ENCODE measurements at places on chromosomes 7 and 10. TPM values are rescaled to one million over a fixed set of nuclear protein-coding genes. Genes with fewer than 3 reads are reported as not detected.

The STK31 gene
- 1.1 TPM for total RNA-seq

The CYP3A4 gene
- not detected for total RNA-seq

The SNX13 gene
- total RNA-seq, result 47.0 TPM

The HACD1 gene
- total RNA-seq, result 34.3 TPM

The HABP2 gene
- 3.6 TPM for total RNA-seq

The CUZD1 gene
- 0.78 TPM for total RNA-seq

The OR2F2 gene
- total RNA-seq, result not detected

- H3K27me3 ChIP-seq, result no peaks in the 10 kb centered on the region
- peak; percentile 56 for DNase-seq
- no peaks in the 10 kb centered on the region for H3K4me1 ChIP-seq
- no peaks in the 10 kb centered on the region for H3K36me3 ChIP-seq
- no peak overlapping the region for H3K27ac ChIP-seq
These were observed 63.1 kb upstream of the DUSP5 start for GRCh38 chr10:110434489-110435096.

DNA sequence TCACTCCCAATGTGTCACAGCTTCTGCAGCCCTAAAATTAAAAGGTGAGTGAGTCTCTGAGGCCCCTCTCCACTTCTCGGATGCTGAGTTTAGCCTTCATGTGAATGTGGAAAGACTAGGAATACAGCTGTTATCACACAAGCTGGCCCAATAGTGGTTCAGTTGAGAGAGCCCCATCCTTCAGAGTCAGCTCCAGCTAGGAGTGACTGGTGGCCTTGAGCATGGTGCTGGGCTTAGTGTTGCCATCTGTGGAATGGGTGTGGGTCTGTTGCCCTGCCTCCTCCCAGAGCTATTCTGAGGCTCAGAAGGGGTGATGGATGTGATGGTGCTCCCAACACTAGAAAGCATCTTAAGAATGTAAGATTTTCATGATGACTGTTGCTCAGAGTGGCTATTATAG lies 55.8 kb downstream of the FIGNL1 start:
- no peak overlapping the region for H3K27ac ChIP-seq
- DNase-seq, result no peak
- H3K27me3 ChIP-seq, result peaks cover 8% of the 10 kb centered on the region
- no peak overlapping the region for H3K4me3 ChIP-seq

DNA sequence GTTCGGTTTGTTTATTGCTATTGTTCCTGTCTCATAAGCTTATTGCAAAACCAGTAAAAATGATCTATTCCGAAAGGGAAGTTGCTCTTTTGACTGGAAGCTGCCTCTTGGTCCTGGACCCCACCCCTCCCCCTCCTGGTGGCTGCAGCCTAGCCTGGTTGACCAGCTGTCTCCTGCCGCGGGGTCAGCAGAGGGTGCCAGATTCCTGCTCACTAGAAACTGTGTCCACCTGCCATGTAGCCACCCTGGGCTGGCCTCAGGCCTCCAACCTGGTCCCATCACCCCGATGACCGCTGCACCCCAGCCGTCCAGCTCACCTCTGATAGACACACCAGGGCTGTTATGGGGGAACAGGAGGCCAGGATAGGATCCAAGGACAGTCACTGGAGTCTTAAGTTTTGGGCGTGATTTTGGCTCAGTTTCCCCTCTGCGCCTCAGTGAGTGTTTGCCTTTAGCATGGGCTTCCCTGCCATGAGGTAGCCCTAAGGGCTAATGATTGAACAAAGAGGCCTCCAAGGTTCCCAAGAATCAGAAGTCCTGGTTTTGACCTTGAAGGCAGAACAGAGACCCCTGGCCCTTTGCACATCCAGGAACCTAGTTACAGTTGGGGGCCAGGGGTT lies 32.9 kb upstream of the SLF2 start:
- H3K36me3 ChIP-seq, result no peaks in the 10 kb centered on the region
- no peak for DNase-seq
- peaks cover 10% of the 10 kb centered on the region for H3K4me1 ChIP-seq
- H3K27me3 ChIP-seq, result peaks cover 9% of the 10 kb centered on the region
- H3K4me3 ChIP-seq, result no peak overlapping the region

DNA sequence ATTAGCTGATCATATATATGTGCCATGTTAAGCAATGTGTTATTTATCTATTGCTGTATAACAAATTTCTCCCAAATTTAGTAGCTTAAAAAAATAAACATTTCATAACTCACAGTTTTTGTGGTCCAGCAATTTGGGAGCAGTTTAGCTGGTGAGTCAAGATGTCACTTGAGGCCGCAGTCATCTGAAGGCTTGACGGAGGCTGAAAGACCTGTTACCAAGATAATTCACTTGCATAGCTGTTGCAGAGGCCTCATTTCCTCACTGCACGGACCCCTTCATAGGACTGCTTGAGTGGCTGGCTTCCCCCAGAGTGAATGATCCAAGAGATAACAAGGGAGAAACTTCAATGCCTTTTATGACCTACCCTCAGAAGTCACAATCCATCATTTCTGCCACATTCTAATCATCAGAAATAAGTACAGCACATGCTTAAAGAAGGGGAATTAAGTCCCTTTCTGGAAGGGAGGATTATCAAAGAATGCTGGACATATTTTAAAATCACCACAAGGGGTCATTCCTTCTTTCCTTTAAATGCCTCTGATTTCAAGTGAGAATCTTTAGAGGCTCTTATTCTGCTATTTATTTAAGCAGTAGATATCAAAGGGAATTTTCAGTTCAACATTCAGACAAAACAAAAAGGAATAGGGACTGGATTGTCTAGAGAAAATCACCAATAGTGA lies 10.5 kb upstream of the SRPK2 start:
- H3K27ac ChIP-seq, result no peak overlapping the region
- DNase-seq, result no peak
- H3K4me1 ChIP-seq, result no peaks in the 10 kb centered on the region
- no peak overlapping the region for H3K4me3 ChIP-seq
- H3K27me3 ChIP-seq, result no peaks in the 10 kb centered on the region

GRCh38 chr7:95027234-95027872 lies 120.0 kb downstream of the PPP1R9A start:
- H3K27me3 ChIP-seq, result no peaks in the 10 kb centered on the region
- H3K27ac ChIP-seq, result no peak overlapping the region

- no peak overlapping the region for H3K27ac ChIP-seq
- DNase-seq, result no peak
- H3K27me3 ChIP-seq, result no peaks in the 10 kb centered on the region
- no peak overlapping the region for H3K4me3 ChIP-seq
- H3K4me1 ChIP-seq, result no peaks in the 10 kb centered on the region
These were observed 3.0 kb downstream of the CALN1 start for GRCh38 chr7:72408966-72409637.

DNA sequence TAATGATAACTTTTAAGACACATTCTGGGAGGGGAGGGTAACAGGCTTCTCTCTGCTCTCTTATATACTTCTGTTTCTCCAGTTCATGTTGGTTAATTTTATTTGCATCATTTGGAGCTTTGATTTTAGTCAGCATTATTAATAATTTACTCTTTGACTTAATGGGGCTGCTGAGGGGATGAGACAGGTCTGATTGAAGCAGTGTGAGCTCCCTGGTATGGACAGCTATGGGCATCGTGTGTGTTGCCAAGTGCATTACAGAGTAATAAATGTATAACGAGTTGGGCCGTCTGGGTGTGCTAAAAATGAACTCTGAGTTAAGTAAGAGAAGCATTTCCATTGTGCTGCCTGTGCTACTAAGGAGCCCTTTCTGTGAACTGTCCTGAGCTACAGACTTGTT lies 31.7 kb upstream of the IKZF1 start:
- H3K4me3 ChIP-seq, result no peak overlapping the region
- H3K27ac ChIP-seq, result no peak overlapping the region
- H3K4me1 ChIP-seq, result peaks cover under 1% of the 10 kb centered on the region
- no peaks in the 10 kb centered on the region for H3K27me3 ChIP-seq
- no peak for DNase-seq
- H3K36me3 ChIP-seq, result no peaks in the 10 kb centered on the region

DNA sequence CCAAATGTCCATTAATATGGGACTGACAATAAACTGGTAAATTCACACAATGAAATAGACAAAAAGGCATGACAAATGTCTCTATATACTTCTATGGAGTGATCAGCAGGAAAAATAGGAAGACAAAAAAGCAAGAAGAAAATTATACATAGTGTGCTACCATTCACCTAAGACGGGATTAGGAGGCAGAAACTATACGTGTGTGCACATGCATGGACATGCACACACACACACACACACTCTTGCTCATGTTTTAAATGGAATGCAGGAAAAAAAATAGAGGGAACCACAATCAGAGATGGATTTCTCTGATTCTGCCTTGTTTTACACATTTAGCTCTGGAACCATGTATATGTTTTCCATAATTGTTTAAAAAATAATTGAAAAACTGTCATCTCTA lies 119.0 kb downstream of the ZFAND4 start:
- no peaks in the 10 kb centered on the region for H3K36me3 ChIP-seq
- no peak for DNase-seq
- H3K27me3 ChIP-seq, result no peaks in the 10 kb centered on the region
- H3K4me3 ChIP-seq, result no peak overlapping the region

GRCh38 chr10:44557596-44558191 lies 172.8 kb upstream of the CXCL12 start:
- no peaks in the 10 kb centered on the region for H3K27me3 ChIP-seq
- no peak for DNase-seq
- no peak overlapping the region for H3K27ac ChIP-seq
- H3K4me3 ChIP-seq, result no peak overlapping the region

DNA sequence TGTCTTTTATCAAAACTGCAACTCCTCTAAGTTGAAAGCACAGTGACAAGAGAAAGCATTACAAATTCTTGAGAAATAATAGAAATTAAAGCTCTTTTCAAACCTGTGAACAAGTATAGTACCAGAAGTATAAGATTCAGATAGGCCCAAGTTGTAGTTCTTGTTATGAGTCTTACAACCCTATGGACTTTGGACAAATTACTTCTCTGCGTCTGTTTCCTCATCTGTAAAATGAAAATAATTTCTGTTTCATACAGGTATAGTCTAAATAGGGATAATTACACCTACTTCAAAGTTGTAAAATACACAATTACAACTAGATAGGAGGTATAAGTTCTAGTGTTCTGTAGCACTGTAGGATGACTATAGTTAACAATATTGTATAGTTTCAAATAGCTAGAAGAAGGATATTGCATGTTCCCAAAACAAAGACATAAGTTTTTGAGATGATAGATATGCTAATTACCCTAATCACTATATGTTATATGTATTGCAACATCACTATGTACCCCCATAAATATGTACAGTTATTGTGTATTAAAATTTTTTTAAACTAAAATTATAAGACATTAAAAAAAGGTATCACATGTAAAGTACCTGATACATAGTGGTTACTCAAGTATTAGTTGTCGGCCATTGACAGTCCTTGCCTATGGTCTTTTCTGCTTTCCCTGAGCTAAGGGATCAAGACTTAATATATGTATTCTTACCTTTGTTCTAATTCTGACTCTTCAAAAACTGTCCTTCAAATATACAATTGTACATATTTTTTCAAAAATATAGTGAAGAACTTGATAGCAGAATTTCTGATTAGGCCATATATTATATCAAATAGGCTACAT lies 1.8 kb upstream of the WASL start:
- DNase-seq, result no peak
- H3K27ac ChIP-seq, result peak overlapping the region; percentile 97
- H3K27me3 ChIP-seq, result no peaks in the 10 kb centered on the region
- peaks cover 33% of the 10 kb centered on the region for H3K4me1 ChIP-seq

- DNase-seq, result no peak
- no peaks in the 10 kb centered on the region for H3K27me3 ChIP-seq
- H3K27ac ChIP-seq, result no peak overlapping the region
- no peaks in the 10 kb centered on the region for H3K36me3 ChIP-seq
- H3K4me1 ChIP-seq, result peaks cover 8% of the 10 kb centered on the region
- H3K4me3 ChIP-seq, result no peak overlapping the region
These were observed 65.3 kb downstream of the HOXA1 start for GRCh38 chr7:27030393-27031050.

- H3K4me1 ChIP-seq, result no peaks in the 10 kb centered on the region
- H3K27ac ChIP-seq, result no peak overlapping the region
- H3K4me3 ChIP-seq, result no peak overlapping the region
- H3K27me3 ChIP-seq, result no peaks in the 10 kb centered on the region
- no peak for DNase-seq
These were observed 1.2 kb downstream of the TBATA start for GRCh38 chr10:70784016-70784415.

- no peak for DNase-seq
- no peak overlapping the region for H3K4me3 ChIP-seq
These were observed 644.4 kb downstream of the GRM8 start for GRCh38 chr7:126608339-126608776.
